ENCODE measurements at places on chromosomes 11 and 22.

- no peak for DNase-seq
Observed at GRCh38 chr22:40341604-40342003, 4.7 kb upstream of the ADSL start.

DNA sequence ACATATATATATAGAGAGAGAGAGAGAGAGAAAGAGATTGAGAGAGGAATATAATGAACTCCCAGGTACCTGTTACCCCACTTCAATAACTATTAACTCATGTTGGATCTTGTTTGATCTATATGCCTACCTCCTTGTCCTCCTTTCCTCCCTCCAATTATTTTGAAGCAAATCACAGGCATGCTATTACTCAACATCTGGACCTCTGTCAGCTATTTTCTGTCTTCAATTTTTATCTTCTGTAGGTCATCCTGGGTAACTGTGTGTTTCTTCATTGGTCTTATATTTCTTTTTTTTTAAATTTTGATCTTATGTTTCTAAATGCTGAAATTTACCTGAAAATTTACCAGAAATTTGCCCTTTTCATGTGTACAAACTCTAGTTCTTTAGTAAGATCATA is 24.8 kb downstream of the UVRAG start:
- DNase-seq = no peak

- DNase-seq = no peak
Observed at GRCh38 chr22:17851759-17852158, 77.5 kb upstream of the BID start.

DNA sequence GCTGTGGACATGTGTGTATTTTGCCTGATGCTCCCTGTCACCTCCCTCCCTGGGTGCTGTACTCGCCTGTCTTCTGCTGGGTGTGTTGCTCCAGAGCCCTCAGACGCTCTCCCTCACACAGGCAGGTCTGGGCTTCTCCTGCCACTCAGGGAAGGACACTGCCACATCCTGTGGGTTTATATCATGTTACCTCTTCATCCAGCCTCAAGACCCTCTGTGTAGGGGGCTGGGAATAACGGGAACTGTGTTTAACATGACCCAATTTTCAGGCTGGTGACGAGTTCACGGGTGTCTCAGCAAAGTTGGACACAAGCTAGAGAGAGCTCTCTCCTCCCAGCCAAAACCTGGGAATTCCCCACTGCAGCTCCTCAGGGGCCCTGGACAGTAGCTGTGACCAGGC is 24.6 kb downstream of the MYBPC3 start:
- DNase-seq = peak; percentile 10

DNA sequence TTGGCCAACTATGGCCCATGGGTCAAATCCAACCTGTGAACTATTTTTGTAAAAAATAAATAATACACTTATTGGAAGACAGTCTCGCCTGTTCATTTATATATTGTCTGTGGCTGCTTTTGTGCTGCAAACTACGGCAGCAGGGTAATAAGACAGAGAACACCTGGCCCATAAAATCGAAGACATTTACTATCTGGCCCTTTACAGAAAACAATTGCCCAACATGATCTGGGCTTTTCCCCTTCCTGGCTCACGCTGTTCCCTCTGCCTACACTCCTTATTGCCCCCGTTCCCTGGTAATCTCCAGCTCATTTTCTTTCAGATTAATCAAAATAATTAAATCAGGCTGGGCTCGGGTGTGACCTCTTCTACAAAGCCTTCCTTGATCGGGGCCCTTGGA is 5.6 kb downstream of the PLAAT2 start:
- DNase-seq = no peak
